ENCODE measurements at places on chromosomes 1 and 21. TPM values are rescaled to one million over a fixed set of nuclear protein-coding genes. Genes with fewer than 3 reads are reported as not detected.

The SAMD13 gene
- 0.51 TPM for total RNA-seq

GRCh38 chr1:205266611-205267305 lies 39.0 kb downstream of the TMCC2 start:
- no peak for DNase-seq
- H3K27me3 ChIP-seq = no peaks in the 10 kb centered on the region
- peak overlapping the region; percentile 51 for H3K27ac ChIP-seq
- peaks cover 21% of the 10 kb centered on the region for H3K4me1 ChIP-seq

DNA sequence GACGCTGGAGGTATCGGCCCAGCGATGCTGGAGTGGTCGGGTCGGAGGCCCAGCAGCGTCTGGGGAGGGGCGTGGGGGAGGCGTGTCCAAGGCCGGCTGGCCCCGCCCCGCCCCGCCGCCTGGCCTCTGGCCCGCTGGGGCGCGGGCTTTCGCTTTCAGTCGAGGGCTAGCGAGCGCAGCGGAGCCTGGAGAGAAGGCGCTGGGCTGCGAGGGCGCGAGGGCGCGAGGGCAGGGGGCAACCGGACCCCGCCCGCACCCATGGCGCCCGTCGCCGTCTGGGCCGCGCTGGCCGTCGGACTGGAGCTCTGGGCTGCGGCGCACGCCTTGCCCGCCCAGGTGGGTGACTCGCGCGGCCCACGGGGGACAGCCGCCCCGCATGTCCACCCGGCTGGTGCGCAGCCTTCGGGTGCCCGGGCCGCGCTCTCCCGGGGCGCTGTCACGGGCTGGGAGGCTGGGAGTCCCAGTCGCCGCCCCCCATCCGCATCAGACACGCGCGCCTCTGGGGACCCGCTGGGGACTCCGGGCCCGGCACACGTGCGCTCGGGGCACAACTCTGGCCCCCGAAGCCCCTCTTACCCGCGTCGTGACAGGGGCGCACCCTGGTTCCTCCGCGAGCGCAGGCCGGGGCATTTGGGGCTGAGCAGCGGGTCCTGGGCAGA lies at the start of gene TNFRSF1B:
TNFRSF1B (plus strand) TSS at position 158 of the 659 bp plus-strand sequence; CDS start at position 259, 101 bp downstream.
- peak; percentile 65 for DNase-seq
- H3K36me3 ChIP-seq = no peaks in the 10 kb centered on the region
- peaks cover 6% of the 10 kb centered on the region for H3K4me1 ChIP-seq
- H3K4me3 ChIP-seq = peak within 1 kb of the TSS; percentile 73
- H3K27ac ChIP-seq = no peak within 1 kb of the TSS
- H3K27me3 ChIP-seq = no peaks in the 10 kb centered on the region

DNA sequence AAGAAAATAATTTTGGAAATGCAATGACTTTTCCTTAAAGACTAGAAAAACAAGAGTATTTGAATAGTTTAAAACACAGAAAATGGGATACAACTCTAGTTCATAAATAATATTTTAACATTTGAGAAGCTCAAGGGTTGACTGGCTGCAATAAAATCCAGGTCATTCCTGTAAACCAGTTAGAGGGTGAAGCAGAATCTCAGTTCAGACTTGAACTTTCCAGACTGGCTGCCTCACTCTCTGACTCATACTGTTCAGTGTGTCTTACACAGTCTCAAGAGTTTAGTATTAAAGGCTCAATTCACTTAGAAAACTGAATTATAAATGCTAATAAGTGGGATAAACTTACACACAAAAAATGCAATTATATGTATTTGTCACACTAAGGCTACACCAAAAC lies 89.9 kb downstream of the RAVER2 start:
- peaks cover 14% of the 10 kb centered on the region for H3K4me1 ChIP-seq
- no peaks in the 10 kb centered on the region for H3K27me3 ChIP-seq
- DNase-seq = peak; percentile 86
- peak overlapping the region; percentile 55 for H3K27ac ChIP-seq

DNA sequence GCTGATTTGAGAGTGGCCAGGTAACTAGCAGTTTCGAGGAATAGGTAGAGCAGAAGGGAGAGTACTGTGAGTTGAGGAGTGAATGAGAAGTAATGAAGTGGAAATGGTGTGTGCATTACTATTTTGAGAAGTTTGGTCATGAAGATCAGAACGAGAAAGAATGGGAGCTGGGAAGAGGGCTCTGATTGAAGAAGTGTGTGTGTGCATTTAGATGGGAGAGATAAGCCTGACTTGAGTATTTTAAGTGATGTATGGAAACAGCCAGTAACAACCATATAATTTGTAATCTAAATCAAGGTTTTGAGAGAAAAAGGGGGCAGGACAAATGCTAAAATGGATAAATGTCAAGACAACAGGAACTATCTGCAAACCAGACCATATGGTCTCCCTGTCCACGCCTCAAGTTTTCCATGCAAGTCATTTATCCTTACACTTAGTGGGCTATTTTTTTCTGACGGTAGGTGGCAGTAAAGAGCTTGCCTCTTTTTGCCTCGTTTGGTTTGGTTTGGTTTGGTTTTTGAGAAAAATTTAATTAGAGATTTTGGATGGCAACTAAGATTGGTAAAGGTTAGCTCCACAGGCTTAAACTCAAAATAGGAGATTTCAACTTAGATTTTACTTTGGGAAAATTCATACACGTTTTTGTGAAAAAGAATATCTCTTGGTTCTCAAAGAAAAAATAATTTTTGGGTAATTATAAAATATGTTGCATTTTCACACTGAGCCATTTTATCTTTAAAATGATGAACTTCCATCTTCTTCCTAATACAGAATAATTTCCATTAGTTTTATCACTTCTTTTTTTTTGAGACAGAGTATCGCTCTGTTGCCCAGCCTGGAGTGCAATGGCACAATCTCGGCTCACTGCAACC lies 9.5 kb upstream of the B3GALNT2 start:
- peaks cover 3% of the 10 kb centered on the region for H3K4me1 ChIP-seq
- peak; percentile 74 for DNase-seq
- no peaks in the 10 kb centered on the region for H3K27me3 ChIP-seq
- H3K36me3 ChIP-seq = no peaks in the 10 kb centered on the region
